ENCODE measurements at places on chromosomes 3 and 15. TPM values are rescaled to one million over a fixed set of nuclear protein-coding genes. Genes with fewer than 3 reads are reported as not detected.

CCDC80 gene
- not detected for total RNA-seq

PLSCR5 gene
- total RNA-seq = not detected

EPHA6 gene
- not detected for total RNA-seq

TKT gene
- total RNA-seq = 332 TPM

ARPP21 gene
- total RNA-seq = not detected

DNA sequence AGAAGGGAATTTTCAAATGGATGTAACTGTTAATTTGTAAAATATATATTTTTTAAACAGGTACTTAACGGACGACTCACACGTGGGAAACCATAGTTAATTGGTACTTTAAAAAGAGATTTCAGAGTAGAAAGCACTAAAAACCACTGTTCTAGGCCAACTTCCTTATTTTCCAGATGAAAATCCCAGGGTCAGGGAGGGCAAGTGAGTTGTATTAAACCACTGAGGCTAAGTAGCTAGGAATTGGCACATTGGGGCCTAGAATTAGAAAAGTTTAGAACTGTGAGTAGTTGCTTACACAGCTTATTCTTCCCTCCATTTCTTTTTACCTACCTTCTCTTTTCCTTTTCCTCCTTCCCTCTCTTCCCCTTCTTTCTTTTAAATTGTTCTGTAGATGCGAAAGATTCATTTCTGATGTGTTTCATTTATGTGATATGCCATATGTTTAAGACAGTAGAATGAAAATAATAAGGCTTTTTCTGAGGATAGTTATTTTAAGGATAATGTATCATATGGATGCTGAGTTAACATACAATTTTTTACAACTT lies 4.1 kb upstream of the UTS2B start:
- H3K27ac ChIP-seq = peak overlapping the region; percentile 78
- no peaks in the 10 kb centered on the region for H3K36me3 ChIP-seq
- no peak overlapping the region for H3K4me3 ChIP-seq
- H3K4me1 ChIP-seq = peaks cover 40% of the 10 kb centered on the region

GRCh38 chr15:73812806-73813465 lies 59.8 kb upstream of the INSYN1 start:
- DNase-seq = no peak
- no peaks in the 10 kb centered on the region for H3K36me3 ChIP-seq

GRCh38 chr3:53581671-53582070 lies 87.3 kb downstream of the CACNA1D start:
- no peak overlapping the region for H3K27ac ChIP-seq
- no peak overlapping the region for H3K4me3 ChIP-seq
- DNase-seq = no peak

- H3K27ac ChIP-seq = no peak overlapping the region
- no peaks in the 10 kb centered on the region for H3K4me1 ChIP-seq
- DNase-seq = no peak
Measured at GRCh38 chr3:81164806-81165205, 596.6 kb downstream of the GBE1 start.

DNA sequence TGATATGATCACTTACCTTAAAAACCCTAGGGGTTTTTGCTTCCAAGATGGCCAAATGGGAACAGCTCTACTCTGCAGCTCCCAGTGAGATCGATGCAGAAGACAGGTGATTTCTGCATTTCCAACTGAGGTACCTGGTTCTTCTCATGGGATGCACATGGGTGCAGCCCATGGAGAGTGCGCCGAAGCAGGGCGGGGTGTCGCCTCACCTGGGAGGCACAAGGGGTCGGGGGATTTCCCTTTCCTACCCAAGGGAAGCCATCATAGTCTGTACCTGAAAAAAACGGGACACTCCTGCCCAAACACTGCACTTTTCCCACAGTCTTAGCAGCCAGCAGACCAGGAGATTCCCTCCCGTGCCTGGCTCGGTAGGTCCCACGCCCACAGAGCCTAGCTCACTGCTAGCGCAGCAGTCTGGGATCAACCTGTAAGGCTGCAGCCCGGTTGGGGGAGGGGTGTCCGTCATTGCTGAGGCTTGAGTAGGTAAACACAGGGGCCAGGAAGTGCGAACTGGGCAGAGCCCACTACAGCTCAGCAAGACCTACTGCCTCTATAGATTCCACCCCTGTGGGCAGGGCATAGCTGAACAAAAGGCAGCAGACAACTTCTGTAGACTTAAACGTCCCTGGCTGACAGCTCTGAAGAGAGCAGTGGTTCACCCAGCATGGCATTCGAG lies 78.6 kb downstream of the CTNNB1 start:
- no peak for DNase-seq
- H3K4me1 ChIP-seq = no peaks in the 10 kb centered on the region
- H3K36me3 ChIP-seq = no peaks in the 10 kb centered on the region
- H3K27ac ChIP-seq = no peak overlapping the region
- H3K4me3 ChIP-seq = no peak overlapping the region

DNA sequence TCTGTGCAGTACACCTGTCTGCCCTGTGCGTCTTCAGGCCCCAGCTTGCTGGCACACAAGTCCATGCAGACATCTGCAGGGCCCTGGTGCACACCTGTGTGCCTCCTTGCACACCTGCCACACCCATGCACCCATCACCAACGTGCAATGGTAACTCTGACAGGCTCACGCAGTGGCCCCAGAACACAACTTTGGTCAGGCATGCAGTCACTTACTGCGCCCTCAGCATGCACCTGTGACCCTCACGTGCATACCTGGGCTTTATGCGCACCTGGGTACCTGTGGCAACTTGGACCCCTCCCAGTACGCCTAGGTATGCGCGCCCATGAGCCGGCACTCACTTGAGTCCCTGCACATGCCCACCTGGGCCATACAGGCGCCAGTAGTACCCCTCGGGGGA lies 1.7 kb downstream of the PLXND1 start:
- H3K4me1 ChIP-seq = peaks cover 5% of the 10 kb centered on the region
- H3K36me3 ChIP-seq = peaks cover 1% of the 10 kb centered on the region
- H3K27ac ChIP-seq = no peak overlapping the region
- peaks cover 64% of the 10 kb centered on the region for H3K27me3 ChIP-seq
- no peak for DNase-seq

DNA sequence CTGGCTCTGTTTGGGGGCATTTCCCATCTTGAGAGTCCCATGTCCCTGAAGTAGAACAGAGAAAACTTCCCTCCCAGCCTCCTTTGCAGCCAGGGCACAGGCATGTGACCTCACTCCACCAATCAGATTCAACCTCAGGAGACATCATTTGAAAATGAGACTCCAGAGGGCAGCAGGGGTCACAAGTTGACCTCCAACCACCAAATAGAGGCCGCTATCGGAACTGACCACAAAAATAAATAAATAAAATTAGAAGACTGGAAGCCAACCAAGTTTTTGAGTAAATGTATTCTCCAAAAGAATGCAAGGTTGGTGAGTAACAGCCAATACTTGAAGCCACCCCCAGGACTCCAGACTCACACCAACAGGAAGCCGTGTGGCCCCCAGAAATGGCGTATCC lies 106.5 kb downstream of the CHSY1 start:
- H3K4me1 ChIP-seq = peaks cover 50% of the 10 kb centered on the region
- no peak overlapping the region for H3K27ac ChIP-seq
- no peak overlapping the region for H3K4me3 ChIP-seq
- no peaks in the 10 kb centered on the region for H3K36me3 ChIP-seq
- no peaks in the 10 kb centered on the region for H3K27me3 ChIP-seq
- DNase-seq = no peak

- DNase-seq = no peak
- H3K27me3 ChIP-seq = no peaks in the 10 kb centered on the region
- peak overlapping the region; percentile 81 for H3K27ac ChIP-seq
- H3K4me3 ChIP-seq = peak overlapping the region; percentile 63
- H3K4me1 ChIP-seq = peaks cover 22% of the 10 kb centered on the region
- H3K36me3 ChIP-seq = peaks cover 4% of the 10 kb centered on the region
Measured at GRCh38 chr3:42173307-42173706, 82.2 kb downstream of the TRAK1 start.

- H3K4me1 ChIP-seq = peaks cover 10% of the 10 kb centered on the region
- H3K27ac ChIP-seq = no peak overlapping the region
- peaks cover 48% of the 10 kb centered on the region for H3K27me3 ChIP-seq
- no peak for DNase-seq
Measured at GRCh38 chr3:12884790-12885582, 43.6 kb upstream of the RPL32 start.

GRCh38 chr15:62165793-62166375 lies 799 bp upstream of the C2CD4B start:
- H3K4me1 ChIP-seq = no peaks in the 10 kb centered on the region
- H3K36me3 ChIP-seq = no peaks in the 10 kb centered on the region
- no peak for DNase-seq
- peak overlapping the region; percentile 16 for H3K4me3 ChIP-seq
- peak overlapping the region; percentile 32 for H3K27ac ChIP-seq
- H3K27me3 ChIP-seq = peaks cover 75% of the 10 kb centered on the region

DNA sequence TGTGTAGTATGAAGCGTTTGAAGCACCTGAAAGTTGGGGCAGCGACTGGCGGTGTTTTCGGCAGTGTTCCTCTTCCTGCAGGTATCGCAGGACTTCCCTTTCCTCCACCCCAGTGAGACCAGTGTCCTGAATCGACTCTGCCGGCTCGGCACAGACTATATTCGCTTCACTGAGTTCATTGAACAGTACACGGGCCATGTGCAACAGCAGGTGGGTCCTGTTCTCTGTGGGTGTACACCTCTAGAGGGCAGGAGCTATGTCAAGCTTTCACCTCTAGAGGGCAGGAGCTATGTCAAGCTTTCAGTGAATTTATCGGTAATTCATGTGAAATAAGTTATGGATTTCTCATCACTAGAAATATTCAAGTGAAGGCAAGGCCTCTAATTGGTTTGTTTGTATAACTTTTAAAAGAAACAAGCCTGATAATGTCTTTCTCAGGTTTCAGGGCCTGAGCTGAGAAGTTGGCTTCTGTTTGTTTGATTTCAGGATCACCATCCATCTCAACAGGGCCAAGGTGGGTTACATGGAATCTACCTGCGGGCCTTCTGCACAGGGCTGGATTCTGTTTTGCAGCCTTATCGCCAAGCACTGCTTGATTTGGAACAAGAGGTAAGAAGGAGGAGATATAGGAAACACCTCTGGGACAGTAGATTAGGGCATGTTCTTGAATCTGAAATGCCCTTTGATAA lies 5.3 kb downstream of the TUBGCP4 start:
- peak; percentile 22 for DNase-seq
- peaks cover 32% of the 10 kb centered on the region for H3K4me1 ChIP-seq
- no peak overlapping the region for H3K4me3 ChIP-seq
- H3K27ac ChIP-seq = no peak overlapping the region
- H3K36me3 ChIP-seq = peaks cover 42% of the 10 kb centered on the region

GRCh38 chr3:28669870-28670269 lies 321.2 kb upstream of the AZI2 start:
- H3K4me1 ChIP-seq = peaks cover 6% of the 10 kb centered on the region
- DNase-seq = no peak
- no peak overlapping the region for H3K4me3 ChIP-seq
- H3K27ac ChIP-seq = no peak overlapping the region
- H3K27me3 ChIP-seq = peaks cover 6% of the 10 kb centered on the region
